ENCODE measurements at places on chromosomes 2 and 18.

DNA sequence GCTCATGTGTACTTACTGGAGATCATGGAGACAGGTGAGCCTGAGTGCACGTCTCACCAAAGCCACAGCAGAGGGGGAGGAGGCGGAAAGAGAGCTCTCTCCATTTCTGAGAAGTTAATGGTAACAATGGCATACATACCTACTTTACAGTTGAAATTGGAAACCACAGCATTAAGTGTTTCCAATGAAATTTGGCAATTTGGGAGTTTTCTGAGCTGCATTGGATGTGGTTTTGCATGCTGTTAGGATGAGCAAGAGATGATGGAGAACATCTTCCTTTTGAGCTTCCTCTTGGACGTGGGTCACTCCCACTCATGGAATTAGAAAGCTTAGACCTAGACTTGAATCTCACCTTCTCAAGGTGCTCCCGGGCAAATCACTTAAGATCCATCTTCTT lies 25.5 kb upstream of the IL37 start:
- no peak for DNase-seq

DNA sequence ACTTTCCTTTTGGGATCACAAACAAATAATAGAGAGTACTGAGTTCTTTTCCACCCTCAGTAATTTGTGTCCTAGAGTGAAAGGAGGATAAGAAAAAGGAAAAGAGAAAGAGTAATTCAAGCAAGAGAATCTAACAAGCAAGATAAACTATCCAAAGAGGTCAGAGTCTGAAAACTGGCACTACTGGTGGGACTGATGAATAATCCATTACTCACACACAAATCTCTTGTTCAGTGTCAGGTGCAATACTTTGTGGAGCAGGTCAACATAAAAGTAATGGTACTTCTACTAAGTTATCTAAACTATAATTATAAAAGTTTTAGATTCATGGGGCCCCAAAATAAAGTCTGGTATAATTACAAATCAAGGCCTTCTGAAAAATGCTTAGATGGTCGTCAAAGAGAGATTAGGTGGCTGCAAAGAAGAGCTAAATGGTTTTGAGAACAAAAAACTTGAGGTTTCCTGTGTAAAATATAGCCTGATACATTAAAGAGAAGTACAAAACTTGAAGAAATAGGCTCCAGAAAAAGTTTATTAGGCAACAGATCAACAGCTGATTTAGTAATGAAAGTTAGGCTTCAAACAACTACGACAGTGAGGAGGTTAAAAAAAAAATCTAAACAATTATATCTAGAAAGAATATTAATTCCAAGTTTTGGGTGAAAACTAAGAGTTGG lies 109.4 kb downstream of the BAZ2B start:
- DNase-seq: no peak

DNA sequence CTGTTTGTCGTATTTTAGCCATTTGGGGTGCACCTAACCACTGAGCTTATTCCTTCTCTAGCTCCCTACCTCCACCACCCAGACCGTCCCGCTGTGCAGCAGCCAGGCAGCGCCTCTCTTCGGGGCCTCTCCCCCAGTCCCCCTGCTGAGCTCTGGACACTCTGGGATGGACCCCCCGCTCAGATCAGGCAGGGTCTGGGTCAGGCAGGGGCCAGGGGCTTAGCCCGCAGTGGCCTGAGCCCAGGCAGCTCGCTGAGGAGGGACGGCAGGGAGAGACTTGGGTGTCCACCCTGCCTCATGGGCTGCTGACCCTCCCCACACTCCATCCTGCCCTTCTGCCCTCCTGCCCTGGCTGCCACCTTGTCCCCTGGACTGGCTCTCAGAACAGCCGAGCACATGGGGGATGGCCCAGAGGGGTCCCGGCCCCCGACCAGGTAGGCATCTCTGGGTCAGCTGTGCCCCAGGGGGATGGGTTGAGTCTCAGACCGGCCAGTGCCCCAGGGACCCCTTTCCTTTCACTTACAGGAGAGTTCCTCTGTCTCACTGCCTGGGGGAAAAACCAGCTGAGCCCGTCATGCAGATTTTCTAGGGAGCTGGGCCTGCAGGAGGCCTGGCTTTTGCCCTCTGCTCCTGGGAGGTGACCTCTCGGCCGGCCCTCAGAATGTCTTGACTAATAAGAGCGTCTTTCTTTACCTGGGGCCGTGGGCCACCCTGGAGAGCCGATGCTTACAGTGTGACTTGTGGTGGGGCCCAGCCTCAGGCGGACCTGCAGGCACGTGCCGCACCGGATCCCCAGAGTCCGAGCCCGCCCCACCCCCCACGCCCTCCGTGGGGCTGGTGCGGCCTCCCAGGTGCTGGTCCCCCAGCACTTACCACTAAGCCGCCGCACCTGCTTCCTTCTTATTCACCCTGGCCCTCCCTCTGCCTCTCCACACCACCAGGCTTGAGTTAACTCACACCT lies 22.8 kb upstream of the PXDN start:
- DNase-seq: peak; percentile 74

DNA sequence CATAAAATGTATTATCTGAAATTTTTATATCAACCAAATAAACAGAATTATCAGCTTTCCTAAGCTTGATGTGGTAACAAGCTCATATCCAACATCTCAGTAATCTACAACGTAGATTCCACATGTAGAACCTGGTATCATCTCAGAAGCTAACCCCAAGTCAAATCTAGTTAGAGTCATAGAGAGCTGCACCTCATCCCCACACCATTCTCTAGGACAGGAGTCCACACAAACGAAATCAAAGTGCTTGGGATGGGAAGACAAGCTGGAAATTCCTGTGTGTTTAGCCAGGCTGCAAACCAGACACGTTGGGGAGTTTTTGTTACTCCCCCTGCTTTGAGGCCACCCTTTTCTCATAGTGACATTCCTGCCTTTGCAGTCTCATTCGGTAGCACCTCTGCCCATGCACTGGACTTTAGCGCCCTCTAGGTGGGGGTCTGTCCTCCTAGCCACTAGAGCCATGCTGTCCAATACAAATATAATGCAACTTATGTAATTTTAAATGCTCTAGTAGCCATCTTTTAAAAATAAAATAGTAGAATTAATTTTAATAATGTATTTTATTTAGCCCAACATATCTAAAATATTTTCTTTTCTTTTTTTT lies 28.1 kb upstream of the SATB2 start:
- no peak for DNase-seq

- DNase-seq: no peak
Observed at GRCh38 chr18:65815506-65815905, 64.7 kb downstream of the CDH7 start.

DNA sequence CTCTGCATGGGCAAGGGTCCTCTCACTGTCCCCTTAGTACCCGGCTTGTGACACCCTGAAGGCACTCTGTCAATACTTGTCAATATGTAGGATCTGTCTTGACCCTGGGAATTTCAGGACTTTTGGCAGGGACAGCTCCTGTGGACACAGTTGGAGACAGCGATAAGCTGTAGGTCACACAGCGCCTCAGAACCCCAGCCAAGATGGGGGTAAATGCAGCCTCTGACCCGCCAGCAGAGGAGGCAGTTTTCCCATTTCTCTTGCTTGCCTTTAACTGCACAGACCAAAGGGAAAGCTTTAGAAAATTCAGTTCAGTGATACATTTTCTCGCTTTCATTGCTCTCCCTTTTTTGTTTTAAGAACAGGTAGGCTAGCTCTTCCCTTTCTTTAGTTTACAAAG lies 54.8 kb upstream of the KLHL29 start:
- no peak for DNase-seq

DNA sequence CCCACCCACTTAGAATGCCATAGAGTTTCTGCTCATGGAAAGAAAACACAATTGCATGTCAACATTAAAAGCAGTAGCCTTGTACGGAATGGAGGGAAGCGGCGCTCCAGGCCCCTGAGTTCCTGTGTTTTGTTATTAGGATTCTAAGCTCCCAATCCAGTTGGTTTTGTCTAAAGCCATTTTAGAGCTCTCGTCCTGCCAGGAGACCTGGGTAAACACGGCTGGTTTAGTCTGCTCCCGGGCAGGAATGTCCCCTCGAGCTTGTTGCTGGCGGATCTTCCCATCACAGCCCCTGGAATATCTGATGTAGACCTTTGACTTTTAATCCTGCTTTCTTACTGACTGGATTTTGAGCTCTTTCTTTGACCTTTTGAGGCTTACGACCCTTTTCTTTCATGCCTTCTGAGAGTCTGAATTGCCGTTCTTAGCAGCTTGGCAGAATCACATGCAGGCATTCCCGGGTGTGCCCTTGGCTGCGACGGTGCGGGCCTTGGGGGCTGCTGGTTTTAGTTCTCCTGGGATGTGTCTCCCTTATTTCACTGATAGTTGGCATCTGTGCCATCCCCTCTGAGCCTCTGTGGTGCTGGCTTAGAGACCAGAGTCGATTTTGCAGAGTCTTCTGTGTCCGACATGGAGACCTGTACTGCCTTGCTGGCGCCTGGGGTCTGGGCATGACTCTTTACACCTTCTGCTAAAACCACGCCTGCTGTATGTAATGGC lies 25.4 kb downstream of the GREB1 start:
- DNase-seq: peak; percentile 52

DNA sequence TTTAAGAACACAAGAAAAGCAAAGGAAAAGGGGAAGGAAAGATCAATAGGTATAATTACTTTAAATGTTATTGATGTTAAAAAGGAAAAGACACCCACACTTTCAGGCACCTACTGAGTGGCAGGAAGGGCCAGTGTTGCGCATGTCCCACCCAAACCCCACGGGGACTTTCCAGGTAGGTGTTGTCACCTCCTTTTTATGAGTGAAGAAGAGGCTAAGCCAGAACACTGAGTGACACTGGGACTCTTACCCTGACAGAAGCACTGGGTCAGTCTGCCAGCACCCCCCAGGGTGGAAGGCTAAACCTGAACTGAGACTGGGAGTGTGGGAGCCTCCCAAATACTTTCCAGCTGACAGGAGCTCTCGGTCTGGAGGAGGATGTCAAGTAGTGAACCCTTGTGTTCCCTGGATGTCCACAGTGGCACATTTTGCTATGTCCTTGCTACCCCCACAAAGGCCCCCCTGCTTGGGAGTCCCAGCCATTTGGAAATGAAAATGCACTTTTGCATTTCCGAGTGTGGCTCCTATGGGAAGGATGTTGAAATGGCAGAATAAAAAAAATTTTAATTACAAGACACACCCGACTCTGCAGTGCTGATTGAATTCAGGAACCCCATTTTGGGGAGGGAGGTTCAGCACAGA lies 90.9 kb upstream of the SMAD2 start:
- DNase-seq: no peak

DNA sequence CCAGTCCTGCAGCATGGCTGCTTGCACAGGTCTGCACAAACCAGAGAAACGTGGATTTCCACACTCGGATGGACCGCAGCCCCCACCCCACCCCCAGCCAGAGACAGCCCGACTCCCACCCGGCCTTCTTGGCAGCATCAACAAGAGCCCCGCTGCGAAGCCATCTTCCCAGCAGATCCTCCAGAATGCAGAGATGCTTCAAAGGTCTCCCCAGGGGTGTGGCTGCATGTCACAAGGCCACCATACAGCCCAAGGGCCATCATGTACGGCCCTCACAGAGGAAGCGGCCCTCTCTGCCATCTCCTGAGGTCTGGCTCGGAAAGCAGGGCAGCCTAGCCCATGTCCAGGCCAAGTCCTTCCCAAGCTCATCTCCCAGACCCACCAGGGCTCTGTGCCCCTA lies 11.5 kb downstream of the DNMT3A start:
- peak; percentile 26 for DNase-seq

- DNase-seq: no peak
Observed at GRCh38 chr2:29189052-29189451, 73.8 kb downstream of the CLIP4 start.

DNA sequence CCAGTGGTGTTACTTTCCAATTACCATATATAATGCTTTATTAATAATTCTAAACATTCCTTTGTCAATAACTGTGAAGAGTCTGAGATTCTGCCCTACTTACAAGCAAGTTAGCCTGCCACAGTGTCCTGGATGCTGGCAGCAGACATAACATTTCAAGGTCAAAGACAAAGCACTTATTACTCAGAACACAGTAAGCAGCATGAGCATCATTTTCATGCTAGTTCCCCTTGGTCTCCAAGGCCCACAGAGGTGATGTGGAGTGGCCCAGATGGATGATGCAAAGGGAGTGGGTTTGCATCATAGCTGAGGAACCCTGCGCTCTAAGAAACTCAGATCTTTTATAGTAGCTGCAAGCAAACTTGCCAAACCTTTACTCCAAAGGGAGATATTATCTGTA lies 349.7 kb downstream of the ZEB2 start:
- DNase-seq: no peak

GRCh38 chr18:77251730-77252050 lies 2.0 kb downstream of the GALR1 start:
- DNase-seq: no peak

GRCh38 chr18:8910843-8911242 lies 191.7 kb upstream of the NDUFV2 start:
- no peak for DNase-seq

- DNase-seq: no peak
Observed at GRCh38 chr2:143347271-143347695, 218.1 kb downstream of the ARHGAP15 start.

DNA sequence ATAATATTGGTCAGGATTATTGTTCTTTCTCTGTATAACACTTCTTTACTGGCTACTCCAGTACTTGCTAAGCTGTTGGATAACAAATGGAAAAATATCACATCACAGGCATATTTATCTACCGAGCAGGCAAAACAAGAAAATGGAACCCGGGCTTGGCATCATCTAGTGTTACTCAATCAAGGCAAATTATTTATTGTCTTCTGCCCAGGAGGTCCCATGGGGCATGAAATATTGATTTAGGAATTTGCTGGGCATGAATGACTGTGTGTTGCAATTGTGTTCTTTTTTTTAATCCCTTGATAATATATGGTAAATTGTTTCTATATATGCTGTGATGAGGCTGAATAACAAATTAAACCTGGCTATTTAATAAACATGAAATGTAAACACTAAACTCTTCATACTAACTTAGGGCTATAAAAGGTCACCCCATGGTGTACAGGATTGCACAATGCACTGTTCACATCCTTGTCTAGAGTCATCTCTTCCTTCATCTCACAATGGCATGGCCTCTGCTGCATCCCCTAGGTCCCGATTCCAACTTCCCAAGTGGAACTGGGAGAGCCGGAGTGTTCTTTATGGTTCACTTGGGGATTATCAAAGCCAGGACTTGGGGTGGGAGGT lies 2.2 kb upstream of the PARD3B start:
- DNase-seq: no peak

DNA sequence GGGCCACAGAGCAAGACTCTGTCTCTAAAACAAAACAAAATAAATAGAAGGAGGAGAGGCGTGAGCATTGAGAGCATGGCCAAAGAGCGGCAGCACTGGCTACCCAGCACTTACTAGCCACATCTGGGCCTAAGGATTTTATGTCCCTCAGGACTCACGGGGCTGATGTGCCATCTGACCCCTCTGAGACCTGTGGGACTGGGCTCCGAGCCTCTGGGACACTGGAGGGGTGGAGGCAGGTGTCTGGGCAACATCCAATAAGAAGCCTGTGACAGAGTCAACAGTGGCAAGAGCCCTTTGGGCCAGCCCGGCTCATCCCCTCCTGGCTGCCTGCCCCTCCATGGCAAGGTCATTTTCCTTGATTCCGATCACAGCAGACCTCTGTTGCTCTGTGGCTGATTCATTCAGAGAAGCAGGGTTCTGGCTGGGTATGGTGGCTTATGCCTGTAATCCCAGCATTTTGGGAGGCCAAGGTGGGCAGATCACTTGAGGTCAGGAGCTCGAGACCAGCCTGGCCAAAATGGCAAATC lies 60.7 kb downstream of the RRM2 start:
- DNase-seq: no peak

Data from aorta (tissue), 5 donors.